ENCODE measurements at places on chromosomes 5 and 9.

GRCh38 chr9:3746296-3747275, 220.8 kb upstream of the RFX3 start:
- peak; percentile 51 for DNase-seq

- DNase-seq, result no peak
Observed at GRCh38 chr5:94577466-94578245, 40.7 kb downstream of the KIAA0825 start.

DNA sequence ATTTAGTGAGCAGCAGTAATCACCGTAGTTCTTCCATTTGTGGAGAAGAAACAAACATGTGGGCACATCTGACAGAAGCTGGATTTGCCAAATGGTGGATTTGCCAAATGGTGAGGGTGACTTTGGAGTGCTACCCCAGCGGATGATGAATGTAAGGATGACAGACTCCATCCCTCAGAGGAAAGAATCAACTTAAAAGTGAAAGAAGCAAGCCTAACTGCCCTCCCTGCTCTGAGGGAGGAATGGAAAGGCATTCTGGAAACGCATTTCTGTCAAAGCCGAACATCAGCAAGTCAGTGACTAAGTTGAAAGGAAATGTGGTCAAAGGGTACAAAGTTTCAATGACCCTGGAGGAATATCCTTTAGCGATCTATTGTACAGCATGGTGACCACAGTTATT, 143.5 kb downstream of the GPBP1 start:
- no peak for DNase-seq

DNA sequence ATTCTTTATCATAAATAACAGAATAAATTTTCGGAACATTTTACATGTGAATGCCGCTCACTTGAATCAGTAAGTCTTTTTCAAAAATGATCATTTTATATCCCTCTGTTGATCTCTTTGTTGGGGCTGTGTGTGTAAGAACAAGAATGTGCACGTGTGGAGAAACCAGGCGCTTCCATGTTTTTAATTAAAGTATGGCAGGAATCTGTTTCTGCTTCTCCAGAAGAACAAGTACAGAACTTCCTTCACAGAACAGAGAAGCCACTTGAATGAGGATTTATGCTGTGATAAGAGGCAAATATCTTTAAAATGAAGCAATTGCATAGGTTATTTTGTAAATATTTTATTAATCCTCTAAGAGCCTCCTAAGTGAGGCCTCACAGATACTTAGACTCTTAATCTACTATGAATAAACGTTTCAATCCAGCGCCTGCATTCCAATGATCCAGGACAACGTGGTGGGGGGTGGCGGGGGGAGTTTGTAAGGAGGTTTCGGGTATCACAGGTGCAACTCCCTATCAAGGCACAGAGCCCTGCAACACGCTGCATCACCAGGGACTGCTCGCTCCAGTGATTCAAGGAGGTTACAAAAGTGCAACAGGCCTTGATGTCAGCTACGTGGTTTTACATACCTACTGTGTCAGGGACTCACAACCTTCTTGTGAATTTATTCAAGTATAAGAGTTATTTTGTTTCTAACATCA, 409.2 kb downstream of the BNC2 start:
- no peak for DNase-seq

DNA sequence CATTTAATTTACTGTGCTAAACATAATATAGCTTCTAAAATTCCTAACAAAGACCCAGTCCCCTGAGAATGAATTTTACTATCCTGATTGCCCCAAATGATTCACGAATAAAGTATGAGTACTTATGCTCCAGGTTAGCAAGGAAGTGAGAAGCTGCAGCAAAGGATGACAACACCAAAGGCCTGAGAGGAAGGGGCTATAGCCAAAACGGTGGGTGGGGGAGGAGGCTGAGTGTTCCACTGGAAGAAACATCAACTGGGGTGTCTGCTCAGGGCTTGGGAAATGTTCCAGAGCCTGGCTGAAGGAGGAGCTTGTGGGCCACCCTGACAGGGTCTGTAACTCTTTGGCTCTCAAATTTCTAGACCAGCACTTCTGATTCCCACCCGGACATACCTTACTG, 157.3 kb downstream of the ADAMTS12 start:
- no peak for DNase-seq

GRCh38 chr5:76836585-76836984, 13.2 kb upstream of the S100Z start:
- DNase-seq, result no peak

GRCh38 chr5:112641515-112642110, 96.1 kb upstream of the APC start:
- no peak for DNase-seq
